ENCODE measurements at places on chromosomes 5 and 9.

DNA sequence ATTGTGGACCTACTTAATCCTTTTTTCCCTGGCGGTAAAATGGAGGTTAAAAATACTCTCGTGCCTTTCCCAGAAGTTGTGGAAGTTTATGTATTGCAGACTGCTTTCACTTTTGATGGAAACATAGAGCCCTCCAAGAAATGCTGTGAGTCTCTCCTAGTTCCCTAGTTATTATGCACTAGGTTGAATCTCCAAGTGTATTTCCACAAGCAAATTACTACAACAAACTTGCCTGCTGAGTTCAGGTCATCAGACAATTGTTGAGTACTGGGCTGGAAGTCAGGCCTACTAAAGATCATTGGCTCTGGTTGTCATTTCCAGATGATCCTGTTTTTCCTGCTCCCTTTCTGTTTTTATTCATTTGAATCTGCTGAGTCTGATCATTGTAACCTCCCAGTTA is 104.1 kb downstream of the CD180 start:
- H3K27me3 ChIP-seq, result no peaks in the 10 kb centered on the region
- H3K4me3 ChIP-seq, result no peak overlapping the region
- H3K27ac ChIP-seq, result no peak overlapping the region
- DNase-seq, result no peak
- H3K4me1 ChIP-seq, result no peaks in the 10 kb centered on the region
- no peaks in the 10 kb centered on the region for H3K36me3 ChIP-seq

GRCh38 chr5:145957388-145957787 is 21.0 kb downstream of the SH3RF2 start:
- no peak overlapping the region for H3K4me3 ChIP-seq
- no peak overlapping the region for H3K27ac ChIP-seq
- DNase-seq, result no peak
- H3K36me3 ChIP-seq, result no peaks in the 10 kb centered on the region

GRCh38 chr9:3608011-3608410 is 82.2 kb upstream of the RFX3 start:
- H3K4me3 ChIP-seq, result no peak overlapping the region
- no peak overlapping the region for H3K27ac ChIP-seq
- DNase-seq, result no peak
- no peaks in the 10 kb centered on the region for H3K4me1 ChIP-seq
- H3K27me3 ChIP-seq, result no peaks in the 10 kb centered on the region

DNA sequence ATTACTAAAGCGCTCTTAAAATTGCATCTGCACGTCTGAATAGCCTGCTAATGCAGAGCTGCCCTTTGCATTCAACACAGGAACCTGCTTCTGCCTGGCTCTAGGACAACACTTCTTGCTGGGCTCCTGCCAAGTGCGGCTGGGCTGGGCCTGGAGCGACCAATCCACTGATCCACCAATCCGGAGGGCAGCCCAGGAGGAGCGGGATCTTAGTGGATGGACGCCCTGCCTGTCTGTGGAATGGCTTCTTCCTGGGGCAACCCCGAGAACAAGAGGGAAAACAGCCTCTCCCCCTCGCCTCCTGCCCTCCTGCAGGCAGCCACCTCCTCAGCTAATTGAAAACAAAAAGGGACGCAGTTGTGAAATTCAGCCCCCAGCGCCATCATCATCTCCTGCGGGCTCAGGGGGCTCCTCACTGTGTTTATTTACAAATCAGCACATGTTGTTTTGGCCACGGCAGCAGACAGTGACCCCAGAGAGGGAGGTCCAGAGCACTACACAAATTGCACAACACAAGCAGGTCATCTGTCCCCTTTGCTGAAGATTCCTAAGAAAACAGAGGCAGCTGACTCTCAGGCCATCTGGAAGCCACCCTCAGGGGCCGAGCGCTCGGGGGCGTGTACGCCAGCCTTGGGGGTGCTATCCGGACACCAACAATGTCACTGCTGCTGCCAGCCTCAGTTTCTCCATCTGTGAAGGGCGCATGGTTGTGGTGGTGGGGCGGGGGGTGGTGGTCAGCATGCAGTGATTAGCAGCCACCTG is 57.3 kb downstream of the GADD45G start:
- no peaks in the 10 kb centered on the region for H3K4me1 ChIP-seq
- no peak overlapping the region for H3K27ac ChIP-seq
- no peaks in the 10 kb centered on the region for H3K36me3 ChIP-seq

GRCh38 chr5:164958688-164959087 is 1453.3 kb downstream of the MAT2B start:
- H3K27ac ChIP-seq, result no peak overlapping the region
- H3K4me1 ChIP-seq, result no peaks in the 10 kb centered on the region

Data from effector memory CD4-positive, alpha-beta T cell (primary cell).